ENCODE measurements at places on chromosomes 7 and 10. TPM values are rescaled to one million over a fixed set of nuclear protein-coding genes. Genes with fewer than 3 reads are reported as not detected.

NAT16 gene
- not detected for total RNA-seq

ASB15 gene
- total RNA-seq, result not detected

RTKN2 gene
- 0.97 TPM for total RNA-seq

RBM20 gene
- total RNA-seq, result 0.42 TPM

LDB3 gene
- not detected for total RNA-seq

DPYSL4 gene
- 10.2 TPM for total RNA-seq

FBH1 gene
- total RNA-seq, result 52.2 TPM

PRSS37 gene
- total RNA-seq, result not detected

NKX1-2 gene
- not detected for total RNA-seq

GSTO2 gene
- total RNA-seq, result 1.6 TPM

TLX1 gene
- total RNA-seq, result not detected

CNTNAP2 gene
- not detected for total RNA-seq

AHCYL2 gene
- total RNA-seq, result 7.0 TPM

SAP25 gene
- total RNA-seq, result 7.5 TPM

A1CF gene
- not detected for total RNA-seq

SPDYE11 gene
- not detected for total RNA-seq

VWDE gene
- total RNA-seq, result 1.6 TPM
